ENCODE measurements at places on chromosomes 6 and 20. TPM values are rescaled to one million over a fixed set of nuclear protein-coding genes. Genes with fewer than 3 reads are reported as not detected.

- no peak for DNase-seq
Observed at GRCh38 chr6:121393731-121394505, 41.5 kb upstream of the GJA1 start.

- DNase-seq = no peak
Observed at GRCh38 chr6:2958776-2959175, 12.6 kb downstream of the SERPINB6 start.

GRCh38 chr20:51380401-51381385, 161.8 kb downstream of the NFATC2 start:
- no peak for DNase-seq

GRCh38 chr6:155316419-155316818, 2.1 kb upstream of the TFB1M start:
- DNase-seq = no peak

- DNase-seq = no peak
Observed at GRCh38 chr20:21548390-21549035, 34.6 kb upstream of the NKX2-2 start.

DNA sequence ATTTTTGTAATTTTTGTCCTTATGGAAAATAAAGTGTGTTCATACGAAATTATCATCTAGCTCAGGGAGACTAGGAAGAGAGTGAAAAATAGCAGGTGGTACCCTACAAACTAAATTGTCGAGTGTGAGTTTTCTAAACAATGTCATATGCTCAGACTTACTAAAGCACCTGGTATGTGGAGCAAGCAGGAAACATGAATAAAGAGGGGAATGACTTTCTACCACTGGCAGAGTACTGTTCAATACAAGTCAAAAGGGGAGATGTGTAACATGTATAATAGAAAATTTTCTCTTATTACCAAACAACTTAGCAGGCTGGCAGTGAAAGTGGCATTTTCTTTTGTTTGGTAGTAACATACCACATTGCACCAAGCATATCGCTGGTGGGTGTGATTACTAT, 36.1 kb downstream of the CTNNBL1 start:
- no peak for DNase-seq

GRCh38 chr20:62143957-62144825, 622 bp downstream of the SS18L1 start:
- no peak for DNase-seq

GRCh38 chr20:58245181-58245891, 16.9 kb upstream of the ANKRD60 start:
- no peak for DNase-seq

- no peak for DNase-seq
Observed at GRCh38 chr6:28693751-28694443, 168.2 kb downstream of the GPX5 start.

DNA sequence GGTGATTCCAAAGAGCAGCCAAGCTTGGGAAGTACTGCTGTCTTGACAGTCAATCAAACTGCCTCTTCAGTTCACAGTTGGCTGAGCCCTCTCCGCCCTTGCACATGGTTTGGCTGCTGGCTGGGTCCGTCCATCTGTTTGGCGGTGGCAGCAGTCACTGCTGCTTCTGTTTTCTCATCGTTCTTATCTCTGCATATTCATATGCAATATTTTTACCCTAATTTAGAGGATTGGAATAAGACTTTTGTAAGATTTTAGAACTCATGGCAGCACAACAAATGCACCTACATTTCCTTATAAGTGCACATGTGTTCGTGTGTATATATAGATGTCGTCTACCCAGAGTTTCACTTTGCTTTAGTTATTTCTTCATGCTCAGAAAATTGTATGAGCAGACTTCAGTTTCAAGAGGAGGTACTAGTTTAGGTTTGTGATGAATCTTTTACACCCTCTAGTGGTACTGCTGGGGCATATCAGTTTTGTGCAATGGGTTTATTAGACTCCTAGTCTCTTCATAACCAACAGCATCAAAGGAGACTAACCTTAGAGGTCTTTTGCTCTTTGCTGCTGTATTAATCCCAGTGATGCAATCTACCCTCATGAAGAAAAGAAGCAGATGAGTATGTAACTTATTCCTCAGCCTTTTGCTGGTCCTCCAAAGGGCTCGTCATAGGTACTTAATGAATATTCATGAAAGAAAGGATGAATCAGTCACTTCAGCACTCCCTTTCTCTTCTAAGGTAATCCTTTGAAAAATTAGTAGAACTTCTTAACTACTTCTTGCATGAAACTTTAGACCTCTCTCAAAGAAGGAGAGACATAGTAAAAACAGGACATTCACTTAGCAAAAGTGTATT, 44.3 kb downstream of the KHDC1L start:
- DNase-seq = peak; percentile 44

DNA sequence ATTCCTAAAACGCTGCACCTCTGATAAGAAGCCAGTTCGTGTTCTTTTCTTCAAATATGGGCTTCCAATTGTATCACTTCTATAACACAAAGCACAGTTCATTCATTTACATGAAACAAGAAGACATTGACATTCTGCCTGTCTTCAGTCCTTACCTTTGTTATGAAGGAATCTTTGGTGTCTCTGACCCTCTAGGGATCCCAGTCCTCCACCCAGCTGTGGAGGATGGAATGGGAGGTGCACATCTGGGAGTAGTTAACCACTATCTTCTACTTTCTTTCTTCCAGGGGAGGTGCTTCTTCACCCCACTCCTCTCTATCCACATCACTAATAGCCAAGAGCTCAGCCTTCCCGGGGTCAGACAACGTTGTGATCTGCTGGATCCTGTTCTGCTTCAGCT, 233.4 kb downstream of the CDC5L start:
- DNase-seq = no peak

GRCh38 chr6:15620611-15621010, 42.2 kb downstream of the DTNBP1 start:
- DNase-seq = no peak

GRCh38 chr6:46661483-46661882, 8.7 kb downstream of the SLC25A27 start:
- DNase-seq = no peak

DNA sequence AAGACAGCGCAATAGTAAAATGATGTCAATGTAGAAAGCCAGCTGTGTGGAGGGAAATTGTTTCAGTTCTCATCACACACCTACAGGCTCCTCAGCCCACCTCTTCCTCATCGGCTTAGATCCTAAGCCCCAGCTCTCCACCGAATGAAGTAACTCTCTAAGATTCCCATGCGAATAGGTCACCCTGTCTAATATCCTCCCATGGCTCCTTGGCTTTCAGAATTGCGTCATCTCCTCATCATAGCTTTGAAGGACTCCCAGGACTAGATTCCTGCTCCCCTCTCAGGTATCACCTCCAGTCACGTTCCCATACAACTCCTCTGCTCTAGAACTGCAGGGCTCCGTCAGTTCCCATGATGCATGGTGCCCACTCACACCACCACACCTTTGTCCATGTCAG, 16.2 kb upstream of the SLC22A16 start:
- DNase-seq = no peak

- DNase-seq = no peak
Observed at GRCh38 chr20:676315-676937, 824 bp upstream of the SCRT2 start.

DNA sequence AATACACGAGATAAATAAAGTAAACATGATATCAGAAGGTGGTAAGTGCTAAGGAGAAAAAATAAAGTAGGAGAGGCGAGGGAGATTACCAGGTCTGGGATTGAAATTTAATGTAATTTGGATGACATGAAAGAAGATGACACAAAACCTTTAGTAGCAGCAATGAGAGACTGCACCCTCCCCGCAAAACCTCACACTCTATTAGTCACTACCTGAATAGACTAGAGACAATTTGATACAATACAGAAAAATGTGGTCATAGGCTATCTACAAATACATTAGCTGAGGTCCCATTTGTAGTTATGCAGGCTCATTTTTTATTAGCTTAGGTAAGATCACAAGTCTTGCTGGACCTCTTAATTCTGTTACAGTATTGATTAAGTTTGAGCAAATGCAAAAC, 125.5 kb downstream of the LRFN2 start:
- no peak for DNase-seq

DNA sequence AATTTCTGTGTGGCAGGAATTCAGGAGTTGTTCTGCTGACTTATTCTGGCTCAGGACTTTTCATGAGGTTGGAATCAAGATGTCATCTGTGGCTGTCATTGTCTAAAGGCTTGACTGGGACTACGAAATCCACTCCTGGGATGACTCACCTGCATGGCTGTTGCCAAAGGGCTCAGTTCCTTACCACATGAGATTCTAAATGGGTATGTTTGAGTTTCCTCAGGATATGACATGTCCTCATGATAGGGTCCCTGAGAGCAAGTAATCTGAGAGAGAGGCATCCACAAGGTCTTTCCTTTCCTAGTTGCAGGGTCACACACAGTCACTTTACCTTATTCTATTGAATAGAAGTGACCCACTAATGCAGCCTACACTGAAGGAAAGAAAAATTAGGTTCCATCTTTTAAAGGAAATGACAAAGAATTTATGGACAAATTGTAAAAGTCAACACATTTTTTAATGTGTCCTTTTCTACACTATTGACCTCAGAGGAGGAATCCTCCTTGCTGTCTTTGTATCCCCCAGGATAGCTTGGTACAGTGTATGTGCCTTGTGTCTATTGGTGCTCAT, 1025.0 kb upstream of the GJE1 start:
- DNase-seq = no peak

DNA sequence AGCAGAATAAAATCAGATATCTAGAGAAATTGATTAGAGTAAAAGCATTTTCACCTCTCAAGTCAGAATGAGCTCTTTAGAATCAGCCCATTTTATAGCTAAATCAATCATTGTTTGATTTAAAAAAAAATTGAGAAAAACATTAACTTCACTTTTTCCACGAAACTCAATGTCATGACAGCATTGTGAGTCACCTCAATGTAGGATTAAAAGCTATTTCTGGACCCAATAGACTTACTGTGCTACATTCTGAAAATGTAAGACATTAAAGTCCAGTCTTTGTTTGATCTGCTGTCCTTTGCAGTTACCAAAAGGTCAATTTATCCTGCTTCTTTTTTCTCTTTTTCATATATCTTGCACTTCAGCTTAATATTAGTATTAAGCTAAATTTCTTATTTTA, 519.4 kb upstream of the ZNF337 start:
- DNase-seq = no peak

DNA sequence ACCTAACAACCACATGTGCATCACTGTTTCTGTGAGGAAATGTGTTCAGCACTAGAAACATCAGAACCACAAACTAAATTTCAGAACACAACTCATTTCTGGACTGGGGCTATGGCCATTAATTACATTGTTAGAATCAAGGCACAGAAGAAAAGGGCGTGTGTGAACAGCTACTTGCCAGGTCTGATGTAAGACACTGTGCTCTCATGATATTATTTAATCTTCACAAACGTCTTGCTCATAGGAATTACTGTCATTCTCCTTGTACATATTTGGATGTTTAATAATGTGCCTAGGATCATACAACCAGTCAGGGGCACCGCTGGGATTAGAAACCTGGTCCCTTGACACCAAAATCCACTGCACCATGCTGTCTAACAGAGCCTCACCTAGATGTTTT, 14.8 kb downstream of the ADGRF1 start:
- DNase-seq = no peak

GRCh38 chr20:36848677-36849076, 27.3 kb upstream of the TLDC2 start:
- DNase-seq = no peak

- no peak for DNase-seq
Observed at GRCh38 chr6:41717392-41717736, 18.0 kb downstream of the TFEB start.

GRCh38 chr6:26022132-26022472, 59.5 kb downstream of the TRIM38 start:
- DNase-seq = no peak

GRCh38 chr6:166947251-166947650, 9.1 kb downstream of the RNASET2 start:
- DNase-seq = no peak

DNA sequence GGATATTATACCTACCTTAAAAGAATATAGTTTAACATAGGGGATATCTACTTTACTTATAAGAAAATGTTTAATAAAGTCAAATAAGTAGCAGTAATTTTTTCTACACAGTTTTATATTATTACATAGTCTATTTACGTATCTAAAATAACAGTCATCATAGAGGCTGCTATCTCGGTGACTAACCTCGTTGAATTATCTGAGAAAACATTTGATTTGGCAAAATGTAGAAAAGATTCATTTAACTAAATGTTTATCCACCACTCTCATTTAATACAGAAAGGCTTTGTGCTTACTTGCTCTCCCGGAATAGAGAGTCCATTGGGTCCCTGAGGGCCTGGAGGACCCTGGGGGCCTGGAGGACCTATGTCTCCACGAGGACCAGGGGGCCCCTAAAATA, 103.6 kb downstream of the COL12A1 start:
- no peak for DNase-seq

DNA sequence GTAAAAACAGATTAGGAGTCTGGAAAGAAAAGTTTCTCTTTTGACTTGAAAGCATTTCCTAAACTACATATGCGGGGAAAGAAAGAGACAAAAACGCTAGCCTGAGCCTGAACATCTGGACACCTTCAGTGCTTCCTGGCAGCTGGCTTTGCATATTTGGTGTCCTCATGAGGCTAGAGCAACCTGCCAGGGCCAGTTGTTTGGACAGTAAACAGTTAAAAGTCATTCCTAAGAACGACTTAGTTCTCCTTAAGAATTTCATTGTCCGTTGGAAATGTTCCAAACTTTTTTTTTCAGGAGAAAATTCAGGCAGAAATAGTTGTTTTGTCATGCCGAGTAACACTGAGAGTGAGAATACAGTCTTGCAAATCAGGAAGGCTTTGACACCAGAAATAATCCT, 199.8 kb downstream of the SMOC2 start:
- DNase-seq = no peak

GRCh38 chr6:45386501-45386900, 8.8 kb upstream of the SUPT3H start:
- no peak for DNase-seq

GRCh38 chr6:109453594-109454495, 1.7 kb downstream of the MICAL1 start:
- no peak for DNase-seq

- no peak for DNase-seq
Observed at GRCh38 chr20:8981482-8981881, 87.4 kb upstream of the PLCB4 start.

GRCh38 chr20:47876311-47877088, 91.2 kb upstream of the SULF2 start:
- no peak for DNase-seq

DNA sequence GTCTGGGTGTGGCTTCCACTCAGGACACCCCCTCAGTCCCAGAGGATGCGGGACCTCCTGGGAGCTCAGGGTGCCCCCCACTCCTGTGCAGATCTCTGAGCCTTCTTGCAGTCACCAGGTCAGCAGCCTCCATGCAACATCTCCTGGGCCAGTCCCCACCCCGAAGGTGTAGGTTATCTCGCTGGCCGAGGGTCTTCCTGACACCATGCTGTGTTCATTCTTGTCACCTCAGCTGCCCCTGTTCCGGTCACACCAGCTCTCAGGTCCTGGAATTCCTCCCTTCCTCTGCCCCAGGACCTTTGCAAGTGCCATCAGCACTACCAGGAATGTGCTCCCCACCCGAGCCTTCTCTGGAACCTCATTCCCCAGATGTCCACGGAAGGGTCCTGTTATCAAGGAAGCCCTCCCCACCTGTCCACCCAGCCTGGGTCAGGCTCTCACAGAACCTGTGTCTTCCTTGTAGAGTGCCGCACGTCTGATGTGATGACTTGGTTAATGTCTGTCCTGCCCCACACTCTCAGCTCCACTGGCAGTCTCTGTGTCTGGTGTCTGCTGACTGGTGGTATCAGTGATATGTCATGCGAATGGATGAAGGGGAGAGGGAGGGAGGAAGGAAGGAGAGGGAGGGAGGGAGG, 329.6 kb downstream of the TAF4 start:
- no peak for DNase-seq

RAET1G gene
- 3.0 TPM for polyA plus RNA-seq

MLIP gene
- polyA plus RNA-seq = not detected

RSPO3 gene
- not detected for polyA plus RNA-seq

MANEA gene
- 10.5 TPM for polyA plus RNA-seq

ISM1 gene
- not detected for polyA plus RNA-seq

ADGB gene
- polyA plus RNA-seq = not detected

Data from AG04450 (cell line).